Tibial nerve (tissue), 4 donors: ENCODE measurements at places on chromosomes 6 and 20.

DNA sequence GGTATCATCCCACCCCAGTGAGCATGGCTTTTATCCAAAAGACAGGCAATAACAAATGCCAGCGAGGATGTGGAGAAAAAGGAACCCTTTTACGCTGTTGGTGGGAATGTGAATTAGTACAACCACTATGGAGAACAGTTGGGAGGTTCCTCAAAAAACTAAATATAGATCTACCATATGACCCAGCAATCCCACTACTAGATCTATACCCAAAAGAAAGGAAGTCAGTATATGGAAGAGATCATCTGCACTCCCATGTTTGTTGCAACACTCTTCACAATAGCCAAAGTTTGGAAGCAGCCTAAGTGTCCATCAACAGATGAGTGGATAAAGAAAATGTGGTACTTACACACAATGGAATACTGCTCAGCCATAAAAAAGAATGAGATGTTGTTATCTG is 5.9 kb upstream of the KIAA1755 start:
- DNase-seq: no peak

GRCh38 chr6:36319821-36320220 is 16.9 kb downstream of the BNIP5 start:
- DNase-seq: no peak

GRCh38 chr6:136859430-136859829 is 37.0 kb downstream of the PEX7 start:
- DNase-seq: no peak

- DNase-seq: no peak
These were observed 9.3 kb downstream of the WDR27 start for GRCh38 chr6:169692516-169692915.

- DNase-seq: no peak
These were observed 1.6 kb upstream of the ARMC2 start for GRCh38 chr6:108846628-108847027.

DNA sequence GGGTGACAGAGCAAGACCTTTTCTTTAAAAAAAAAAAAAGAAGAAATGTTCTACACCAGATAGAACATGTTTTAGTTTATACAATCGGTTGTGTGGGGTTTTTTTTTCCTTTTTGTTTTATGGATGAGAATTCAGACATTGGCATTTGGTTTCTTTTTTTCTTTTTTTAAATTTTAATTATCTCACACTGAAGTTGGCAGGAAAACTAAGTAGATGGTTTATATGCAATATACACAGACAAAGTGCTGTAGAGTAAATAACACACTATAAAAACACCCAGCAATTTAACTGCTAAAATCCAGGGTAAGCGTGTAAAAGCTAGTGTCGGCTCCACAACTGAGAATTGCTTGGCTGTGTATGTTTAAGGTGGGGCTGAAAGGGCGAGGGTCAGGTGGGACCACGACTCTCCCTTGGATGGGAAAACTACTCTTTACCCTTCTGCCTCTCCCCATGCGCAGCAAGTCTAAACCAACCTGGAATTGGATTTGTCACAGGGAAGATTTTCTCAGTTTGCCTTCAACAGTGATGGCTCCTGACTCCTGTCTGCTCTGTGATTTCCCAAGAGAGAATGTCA is 147.1 kb upstream of the MARCKS start:
- DNase-seq: no peak

DNA sequence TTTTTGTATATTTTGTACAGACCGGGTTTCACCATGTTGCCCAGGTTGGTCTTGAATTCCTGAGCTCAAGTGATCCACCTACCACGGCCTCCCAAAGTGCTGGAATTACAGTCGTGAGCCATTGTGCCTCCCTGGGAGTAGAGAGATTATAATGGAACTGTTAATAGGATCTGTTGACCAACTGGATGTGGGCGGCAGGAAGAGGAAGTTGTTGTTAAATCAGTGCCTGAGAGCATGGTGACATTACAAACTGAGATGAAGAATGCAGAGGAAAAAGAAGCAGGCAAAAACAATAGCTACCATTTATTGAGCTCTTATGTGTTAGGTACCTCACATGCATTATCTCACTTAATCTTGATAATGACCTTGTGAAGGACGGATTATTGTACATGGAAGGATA is 9.2 kb upstream of the L3MBTL3 start:
- DNase-seq: no peak

DNA sequence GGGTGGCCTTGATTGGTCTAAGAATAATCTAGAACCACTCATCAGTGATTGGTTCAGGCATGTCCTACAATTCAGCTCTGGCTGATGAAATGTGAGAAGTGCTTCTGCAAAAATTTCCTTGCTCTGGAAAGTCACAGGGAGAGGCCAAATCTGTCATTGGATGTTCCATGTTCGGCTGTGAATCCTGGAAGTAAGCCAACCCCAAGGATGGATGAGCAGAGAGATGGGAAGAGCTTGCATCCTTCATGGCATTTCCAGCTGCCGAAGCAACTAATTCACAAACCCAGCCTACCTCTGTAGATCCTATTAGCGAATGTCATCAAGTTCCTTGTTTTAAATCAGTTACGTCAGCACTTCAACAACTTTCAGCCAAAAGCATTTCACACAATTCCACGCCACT is 187.2 kb upstream of the SOX4 start:
- no peak for DNase-seq

GRCh38 chr6:37256692-37257319 is 766 bp upstream of the TBC1D22B start:
- DNase-seq: no peak

- DNase-seq: no peak
These were observed 84.8 kb downstream of the MRPL14 start for GRCh38 chr6:44042261-44042988.

DNA sequence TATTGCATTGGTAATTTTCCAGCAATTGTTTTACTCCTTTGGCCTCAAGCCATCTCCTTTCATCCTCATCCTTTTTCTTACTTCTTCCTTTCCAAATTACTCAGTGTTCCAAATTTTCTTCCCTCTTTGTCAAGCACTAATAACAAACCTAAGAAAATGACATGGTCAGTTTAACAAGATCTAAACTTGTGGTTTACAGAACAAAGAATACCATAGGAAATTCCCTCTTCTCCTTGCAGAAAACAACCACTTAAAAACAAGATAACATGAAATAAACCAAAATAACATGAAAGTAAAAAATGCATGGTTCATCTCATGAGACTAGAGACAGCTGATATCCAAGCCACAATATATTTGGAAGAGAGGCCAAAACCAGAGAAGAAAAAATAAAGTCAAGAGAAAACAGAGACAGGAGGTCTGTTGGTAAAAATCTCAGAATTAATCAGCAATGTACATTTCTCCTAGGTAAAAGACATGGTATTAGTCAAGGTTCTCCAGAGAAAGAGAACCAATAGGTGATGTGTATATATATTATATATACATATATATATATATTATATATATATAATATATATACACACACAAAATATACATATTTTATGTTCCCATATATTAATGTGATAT is 51.0 kb upstream of the SENP6 start:
- no peak for DNase-seq

DNA sequence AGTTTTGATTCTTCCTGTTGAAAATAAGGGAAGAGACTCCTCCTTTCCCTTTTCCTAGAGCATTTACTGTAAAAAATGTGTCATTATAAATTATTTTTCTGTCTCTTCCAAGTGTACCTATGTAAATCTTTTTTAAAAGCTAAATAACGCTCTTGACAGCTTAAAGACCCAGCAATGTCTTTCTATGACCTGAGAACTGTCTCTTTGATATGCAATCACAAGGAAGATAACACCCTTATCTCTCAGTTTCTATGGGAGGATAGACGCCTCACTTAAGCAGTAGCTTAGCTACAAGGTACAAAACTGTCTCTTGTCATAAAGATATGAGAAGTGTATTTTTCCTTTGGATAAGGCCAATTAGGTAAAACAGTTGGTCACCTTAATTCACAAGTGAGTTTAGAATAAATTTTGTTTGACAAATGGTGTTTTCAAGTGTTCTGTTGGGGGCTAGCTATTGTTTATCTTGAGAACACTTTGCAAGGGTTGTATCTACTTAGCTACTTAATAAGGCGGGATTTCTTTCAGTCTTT is 980.6 kb upstream of the EYS start:
- no peak for DNase-seq

DNA sequence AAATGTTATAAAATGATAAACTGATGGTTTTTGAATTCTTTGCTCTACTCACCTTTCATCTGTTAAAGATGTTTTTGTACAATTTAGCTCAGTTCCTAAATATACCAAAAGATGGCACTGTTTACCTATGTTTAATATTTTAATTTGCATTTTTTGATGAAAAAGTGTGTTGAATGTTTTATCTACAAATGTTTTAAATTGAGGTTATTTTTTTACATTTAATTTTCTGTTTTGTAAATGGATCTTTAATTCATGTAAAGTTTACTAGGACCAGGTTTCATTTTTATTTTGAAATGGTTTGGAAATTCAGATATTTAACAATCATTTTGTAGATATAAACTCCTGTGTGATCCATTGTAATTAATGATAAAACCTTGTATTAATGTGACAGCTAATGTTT is 30.0 kb downstream of the CDKAL1 start:
- DNase-seq: no peak

DNA sequence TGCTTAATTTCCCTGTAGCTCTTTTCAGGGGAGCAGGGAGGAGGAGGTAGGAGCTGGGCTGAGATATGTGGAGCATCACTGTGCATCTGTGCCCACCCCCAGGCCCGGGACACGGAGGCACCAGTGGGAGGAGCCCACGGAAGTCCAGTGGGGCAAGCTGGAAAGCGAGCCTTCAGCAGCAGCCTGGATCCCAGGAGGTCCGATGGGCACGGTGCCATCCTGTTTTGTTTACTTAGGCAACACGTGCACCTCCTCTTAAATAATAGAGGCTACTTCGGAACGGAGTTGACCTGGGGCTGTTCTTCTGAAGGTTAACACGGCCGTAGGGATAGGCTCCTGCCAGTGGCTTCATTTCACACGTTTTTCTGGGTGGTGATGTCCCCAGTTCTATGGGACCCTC is 51.6 kb downstream of the CDH4 start:
- no peak for DNase-seq

DNA sequence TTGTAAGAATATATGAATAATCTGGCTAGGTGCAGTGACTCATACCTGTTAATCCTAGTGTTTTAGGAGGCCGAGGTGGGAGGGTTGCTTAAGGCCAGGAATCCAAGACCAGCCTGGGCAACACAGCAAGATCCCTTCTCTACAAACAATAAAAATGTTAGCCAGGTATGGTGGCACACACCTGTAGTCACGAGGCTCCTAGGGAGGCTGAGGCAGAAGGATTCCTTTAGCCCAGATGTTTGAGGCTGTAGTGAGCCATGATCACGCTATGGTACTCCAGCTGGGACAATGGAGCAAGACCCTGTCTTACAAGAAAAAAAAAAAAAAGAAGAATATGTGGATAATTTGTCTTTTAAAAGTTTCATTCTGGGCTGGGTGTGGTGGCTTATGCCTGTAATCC is 75.4 kb downstream of the SH3BGRL2 start:
- no peak for DNase-seq

DNA sequence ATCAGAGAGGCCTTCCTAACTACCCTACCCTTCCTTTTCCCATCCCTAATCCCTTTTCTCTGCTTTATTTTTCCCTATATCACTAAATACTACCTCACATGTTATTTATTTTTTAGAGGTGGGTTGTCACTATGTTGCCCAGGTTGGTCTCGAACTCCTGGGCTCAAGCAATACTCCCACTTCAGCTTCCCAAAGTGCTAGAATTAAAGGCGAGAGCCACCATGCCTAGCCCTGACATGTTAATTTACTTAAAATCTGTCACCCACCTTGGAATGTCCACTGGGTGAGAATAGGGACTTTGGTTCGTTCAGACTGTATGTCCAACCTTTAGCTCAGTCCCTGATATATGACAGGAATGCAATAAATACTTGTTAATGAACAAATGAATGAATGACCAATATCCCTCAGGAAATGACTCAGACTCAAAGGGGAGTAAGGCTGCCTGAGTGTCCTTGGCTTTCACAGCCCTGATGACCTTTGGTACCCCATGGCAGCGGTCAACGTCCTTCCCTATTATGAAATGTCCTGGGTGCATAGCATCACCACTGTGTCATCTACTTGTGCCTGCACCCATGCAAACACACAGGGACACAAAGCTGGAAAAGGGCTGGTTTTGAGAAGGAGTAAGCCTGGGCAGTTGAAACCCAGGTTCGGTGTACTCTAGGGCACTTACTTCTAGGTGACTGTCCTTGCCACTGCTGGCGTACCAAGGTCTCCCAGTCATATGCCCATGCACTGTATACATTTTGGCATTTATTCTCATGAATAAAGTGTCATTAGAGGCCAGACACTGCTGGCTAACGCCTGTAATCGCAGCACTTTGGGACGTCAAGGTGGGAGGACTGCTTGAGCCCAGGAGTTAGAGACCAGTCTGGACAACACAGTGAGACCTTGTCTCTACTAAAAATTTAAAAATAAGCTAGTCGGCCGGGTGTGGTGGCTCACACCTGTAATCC is 26.5 kb downstream of the BCL2L1 start:
- no peak for DNase-seq

- no peak for DNase-seq
These were observed 55.7 kb downstream of the AFG1L start for GRCh38 chr6:108350528-108350927.

GRCh38 chr6:63584125-63584514 is 11.8 kb downstream of the LOC128125822 start:
- no peak for DNase-seq

- DNase-seq: no peak
These were observed 50.7 kb downstream of the SLC26A8 start for GRCh38 chr6:35973670-35974222.

DNA sequence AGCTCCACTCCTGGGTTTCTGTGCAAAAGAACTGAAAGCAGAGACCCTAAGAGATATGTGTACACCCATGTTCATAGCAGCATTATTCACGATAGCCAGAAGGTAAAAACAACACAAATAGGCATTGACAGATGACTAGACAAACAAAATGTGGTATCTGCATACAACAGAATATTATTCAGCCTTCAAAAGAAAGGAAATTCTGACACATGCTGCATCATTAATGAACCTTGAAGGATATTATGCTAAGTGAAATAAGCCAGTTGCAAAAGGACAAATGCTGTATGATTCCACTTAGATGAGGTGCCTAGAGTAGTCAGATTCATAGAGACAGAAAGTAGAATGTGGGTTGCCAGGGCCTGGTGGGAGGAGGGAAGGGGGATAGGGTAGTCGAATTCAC is 17.8 kb downstream of the AAR2 start:
- DNase-seq: no peak

- DNase-seq: no peak
These were observed 319.1 kb upstream of the QKI start for GRCh38 chr6:163095401-163095800.

DNA sequence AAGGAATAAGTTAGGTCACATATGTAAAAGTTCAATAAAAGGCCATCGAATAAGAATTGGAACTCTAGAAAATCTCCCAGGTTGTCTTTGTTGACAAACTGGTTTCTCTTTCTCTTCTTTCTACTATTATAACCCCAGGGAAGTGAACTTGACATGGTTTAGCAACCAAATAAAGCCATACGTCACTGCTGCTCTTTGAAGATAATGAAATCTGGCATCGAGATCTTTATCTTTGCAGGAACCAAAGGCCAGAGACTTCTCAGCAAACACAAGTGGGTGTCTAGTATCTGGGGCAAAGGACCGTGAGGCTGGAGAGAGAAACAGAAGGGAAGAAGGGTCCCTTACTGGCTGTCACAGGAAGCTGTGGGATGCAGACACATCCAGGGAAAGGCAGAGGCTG is 286.7 kb upstream of the CDYL start:
- DNase-seq: no peak

GRCh38 chr20:50202677-50203076 is 12.0 kb downstream of the CEBPB start:
- DNase-seq: no peak
